Astrocyte of the cerebellum (primary cell): ENCODE measurements at places on chromosomes 6 and 20.
A peak's percentile ranks its signal among the peaks of the same experiment; 100 is the strongest.

DNA sequence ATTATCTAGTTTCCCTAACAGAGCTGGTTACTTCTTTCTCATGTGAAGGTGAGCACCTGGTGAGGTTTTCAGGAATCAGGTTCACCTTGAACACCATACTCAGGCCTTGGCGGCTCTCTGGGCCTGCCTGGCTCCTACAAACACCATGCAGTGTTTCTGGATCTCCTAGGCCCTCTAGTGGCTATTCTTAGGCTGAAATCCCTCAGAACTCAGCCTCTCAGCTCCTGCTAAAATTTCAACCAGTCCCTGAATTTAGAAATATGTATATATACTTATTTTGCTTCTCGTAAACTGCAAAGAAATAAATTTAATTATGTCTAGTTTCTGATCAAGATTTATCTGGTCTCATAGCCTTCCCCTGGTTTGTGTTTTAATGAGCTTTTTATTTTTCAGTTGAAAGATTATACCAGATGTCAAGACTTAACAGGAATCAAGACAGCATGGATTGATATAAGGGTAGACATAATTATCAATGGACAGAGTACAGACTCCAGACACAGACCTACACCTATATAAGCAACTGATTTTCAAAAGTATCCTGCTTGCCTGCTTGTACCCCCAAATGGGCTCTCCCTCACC, 55.9 kb downstream of the ANKEF1 start:
- DNase-seq: peak; percentile 49

DNA sequence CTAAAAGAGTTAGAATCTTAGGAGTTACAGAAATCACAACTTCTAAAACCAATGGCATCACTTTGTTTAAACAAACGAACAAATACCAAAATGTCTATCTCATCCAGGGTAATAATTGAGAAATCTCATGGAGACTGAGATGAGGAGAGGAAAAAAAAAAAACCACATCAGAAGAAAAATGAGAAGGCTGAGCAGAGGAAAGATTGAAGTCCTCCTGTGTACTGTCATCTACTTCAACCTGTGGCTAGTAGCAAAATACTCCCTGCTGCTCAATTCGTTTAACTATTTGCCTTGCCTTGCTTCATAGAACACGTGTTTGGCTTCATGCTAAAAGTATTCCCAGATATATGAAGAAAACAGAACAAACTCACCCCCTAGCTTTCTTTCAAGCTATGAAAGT, 143.7 kb downstream of the PDE10A start:
- no peak for DNase-seq

DNA sequence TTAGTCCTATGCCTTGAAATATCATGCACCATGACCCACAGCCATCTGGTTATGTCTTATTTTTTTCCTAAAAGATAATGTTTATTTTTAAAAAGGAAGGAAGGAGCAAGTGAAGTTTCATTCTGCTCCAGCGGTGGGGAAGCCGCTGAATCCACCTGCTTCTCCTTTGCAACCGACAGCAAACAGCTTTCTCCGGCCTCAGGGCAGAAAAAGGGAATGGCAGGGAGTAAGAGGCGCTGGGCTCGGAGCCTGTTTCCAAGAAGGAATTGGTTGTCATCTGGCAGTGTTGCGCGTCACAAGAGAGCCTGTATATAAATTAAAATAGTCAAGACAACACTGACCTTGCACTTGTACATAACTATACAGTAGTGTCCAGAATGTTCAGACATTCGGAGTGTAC, 14.2 kb downstream of the GFRA4 start:
- no peak for DNase-seq

DNA sequence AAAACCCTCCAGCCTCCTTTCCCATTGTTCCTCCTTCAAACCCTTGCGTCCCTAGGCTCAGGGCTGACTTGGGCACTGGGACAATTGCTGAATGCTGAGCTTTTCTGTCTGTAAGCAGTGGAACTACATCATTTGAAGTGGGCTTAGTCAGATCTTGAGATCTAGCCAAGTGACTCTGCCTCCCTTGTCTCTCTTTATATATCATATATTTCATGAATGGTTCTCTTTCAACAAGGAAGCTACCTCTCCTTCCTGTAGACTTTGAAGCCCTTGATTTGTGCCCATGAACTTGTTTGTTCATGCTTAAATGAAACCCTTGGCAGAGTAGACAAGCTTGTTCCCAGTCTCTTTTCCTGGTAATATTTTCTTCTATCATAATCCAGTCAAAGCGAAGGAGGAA, 60.0 kb upstream of the KIF13A start:
- no peak for DNase-seq

- DNase-seq: no peak
Measured at GRCh38 chr6:94956910-94957309, 620.4 kb upstream of the MANEA start.

DNA sequence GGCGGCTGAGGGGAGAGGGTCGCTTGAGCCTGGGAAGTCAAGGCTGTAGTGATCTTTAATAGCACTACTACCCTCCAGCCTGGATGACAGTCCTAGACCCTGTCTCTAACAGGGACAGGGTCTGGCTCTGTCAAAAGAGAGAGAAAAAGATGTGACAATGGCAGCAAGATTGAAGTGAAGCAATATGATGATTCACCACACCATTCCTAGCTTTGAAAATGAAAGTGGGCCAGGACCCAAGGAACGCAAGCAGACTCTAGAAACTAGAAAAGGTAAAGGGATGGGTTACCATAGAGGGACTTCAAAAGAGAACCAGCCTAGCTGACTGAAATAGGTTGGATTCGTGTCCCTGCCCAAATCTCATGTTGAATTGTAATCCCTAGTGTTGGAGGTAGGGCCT, 426.9 kb downstream of the HTR1B start:
- no peak for DNase-seq

- DNase-seq: no peak
Measured at GRCh38 chr6:30172681-30173080, 9.3 kb downstream of the TRIM15 start.

DNA sequence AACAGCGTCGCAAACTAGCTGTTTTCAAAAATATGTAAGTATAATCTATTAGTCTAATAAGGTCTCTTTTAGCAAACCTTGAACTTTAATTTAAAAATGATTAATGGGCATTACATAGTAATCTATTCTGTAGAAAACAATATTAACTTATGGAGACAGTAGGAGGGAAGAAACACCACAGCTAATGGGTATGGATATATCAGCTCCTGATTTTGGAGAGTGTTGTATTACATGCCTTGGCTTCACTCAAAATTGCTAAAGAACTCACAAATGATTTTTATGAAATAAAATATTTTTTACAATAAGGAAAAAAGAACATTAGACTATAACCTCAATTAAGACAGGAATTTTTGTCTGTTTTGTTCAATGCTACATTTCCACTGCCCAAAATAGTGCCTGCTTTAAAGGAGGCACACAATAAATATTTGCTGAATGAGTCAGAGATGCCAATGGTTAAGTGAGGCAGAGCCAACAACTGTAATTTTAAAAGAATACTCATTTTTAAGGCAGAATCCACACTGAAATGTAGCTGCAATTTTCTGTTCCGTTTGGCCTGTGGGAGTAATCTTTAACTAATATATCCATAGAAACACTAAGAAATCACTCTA, 15.7 kb downstream of the ATG5 start:
- DNase-seq: no peak

DNA sequence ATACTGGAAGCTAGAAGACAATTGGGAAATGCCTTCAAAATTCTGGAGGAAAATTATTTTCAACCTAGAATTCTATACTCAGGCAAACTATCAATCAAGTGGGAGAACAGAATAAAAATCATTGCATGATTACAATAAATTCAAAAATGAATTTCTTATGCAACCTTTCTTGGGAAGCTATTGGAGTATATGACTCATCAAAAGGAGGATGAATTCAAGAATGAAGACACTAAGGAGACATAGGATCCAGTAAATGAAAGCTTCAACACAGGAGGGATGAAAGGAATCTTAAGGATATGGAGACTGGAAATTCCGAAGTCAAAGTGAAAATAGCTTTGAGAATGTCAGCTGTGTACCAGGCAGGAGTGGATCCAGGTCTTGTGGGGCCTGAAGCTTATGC, 12.6 kb upstream of the UBR2 start:
- DNase-seq: no peak

DNA sequence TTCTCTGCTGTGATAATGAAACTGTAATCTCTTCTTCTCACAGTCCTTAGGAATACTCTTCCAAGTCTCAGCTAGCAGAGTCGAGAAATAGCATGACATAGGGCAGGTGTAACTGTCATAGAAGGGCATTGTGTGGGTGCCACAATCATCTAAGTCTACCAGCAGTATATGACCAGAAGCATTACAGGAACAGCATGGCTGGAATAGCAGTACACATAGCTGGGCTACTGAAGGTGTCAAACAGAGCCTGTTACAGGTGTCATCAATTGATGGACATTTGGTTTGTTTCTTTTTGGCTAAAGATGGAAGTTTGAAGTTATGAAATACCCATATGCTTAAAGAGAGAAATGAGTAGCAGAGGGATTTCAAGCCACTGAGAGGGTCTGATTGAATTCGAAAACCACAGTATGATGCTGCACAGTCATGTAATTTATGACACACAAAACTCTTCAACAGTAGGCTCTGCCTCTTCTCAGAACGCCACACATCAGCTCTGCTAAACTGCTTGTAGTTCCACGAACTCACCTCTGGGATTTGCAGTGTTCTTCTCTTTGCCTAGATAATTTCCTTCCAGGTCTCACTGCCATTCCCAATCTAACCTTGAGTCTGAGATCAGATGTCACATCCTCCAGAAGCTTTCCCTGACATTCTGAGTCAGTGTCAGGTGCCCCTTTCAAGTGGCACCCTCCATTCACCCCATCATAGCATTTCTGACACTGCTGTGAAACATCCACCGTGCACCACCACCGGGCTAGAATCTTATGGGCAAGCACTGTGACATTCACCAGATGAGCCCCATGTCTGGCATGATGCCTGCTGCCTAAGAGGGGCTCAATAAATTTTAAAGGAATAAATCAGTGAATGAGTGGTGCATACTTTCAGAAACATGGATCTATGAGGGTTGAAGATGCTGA, 151.0 kb downstream of the ADAT2 start:
- no peak for DNase-seq

GRCh38 chr20:54356801-54357200, 118.6 kb upstream of the DOK5 start:
- DNase-seq: no peak

GRCh38 chr6:130780122-130780521, 47.1 kb upstream of the SMLR1 start:
- no peak for DNase-seq

DNA sequence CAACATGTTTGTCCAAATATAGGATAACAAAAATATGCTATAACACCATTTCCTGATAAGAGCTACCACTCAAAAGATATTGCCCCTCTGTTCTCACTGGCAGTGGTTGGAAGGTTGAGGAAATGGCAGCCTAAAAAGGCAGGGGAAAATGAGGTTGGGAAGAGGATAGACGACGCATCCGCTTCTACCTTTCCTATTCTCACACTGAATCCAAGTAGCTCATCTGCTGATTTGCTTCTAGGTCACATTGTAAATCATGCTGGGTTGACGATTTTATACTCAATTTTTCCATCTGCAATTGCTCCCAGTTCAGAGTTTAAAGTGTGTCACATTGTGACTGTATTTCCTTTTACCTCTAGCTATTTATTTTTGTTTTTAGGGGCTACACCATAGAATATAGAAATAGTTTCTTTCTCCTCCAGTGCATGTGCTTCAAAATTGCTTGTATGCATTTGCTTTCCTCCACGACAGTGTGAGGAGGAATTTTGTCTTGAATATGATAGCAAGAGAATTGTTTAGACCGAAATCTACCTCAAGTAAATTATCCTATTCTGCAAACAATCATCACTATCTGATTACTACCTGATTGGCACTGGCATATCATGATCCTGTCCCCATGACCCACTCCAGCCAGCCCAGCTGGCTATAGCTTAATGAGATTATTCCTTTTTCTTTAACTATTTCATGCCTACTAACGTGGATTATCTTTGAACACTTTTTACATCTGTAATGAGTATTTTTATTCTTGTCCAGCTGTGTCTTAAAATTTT, 179.6 kb upstream of the RAB32 start:
- no peak for DNase-seq
